ENCODE measurements at places on chromosomes 2 and 18.

DNA sequence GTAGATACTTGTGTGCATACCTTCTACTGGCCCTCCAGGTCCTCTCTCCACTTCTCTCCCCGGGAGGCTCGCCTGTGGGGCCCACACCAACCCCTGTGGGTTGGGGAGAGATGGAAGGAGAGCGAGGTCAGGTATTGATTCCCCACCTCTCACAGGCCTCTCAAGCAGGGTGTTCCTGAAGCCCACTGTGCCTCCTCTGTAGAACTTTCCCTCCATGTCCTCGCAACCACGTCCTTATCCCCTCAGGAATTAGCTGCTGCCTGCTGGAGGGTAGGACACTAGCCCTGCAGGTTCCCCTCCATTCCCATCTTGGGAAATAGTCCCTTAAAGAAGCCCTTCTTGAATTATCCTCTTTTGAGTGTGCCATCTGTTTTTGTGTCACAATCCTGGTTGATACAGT is 38.9 kb upstream of the KLF11 start:
- DNase-seq, result no peak

DNA sequence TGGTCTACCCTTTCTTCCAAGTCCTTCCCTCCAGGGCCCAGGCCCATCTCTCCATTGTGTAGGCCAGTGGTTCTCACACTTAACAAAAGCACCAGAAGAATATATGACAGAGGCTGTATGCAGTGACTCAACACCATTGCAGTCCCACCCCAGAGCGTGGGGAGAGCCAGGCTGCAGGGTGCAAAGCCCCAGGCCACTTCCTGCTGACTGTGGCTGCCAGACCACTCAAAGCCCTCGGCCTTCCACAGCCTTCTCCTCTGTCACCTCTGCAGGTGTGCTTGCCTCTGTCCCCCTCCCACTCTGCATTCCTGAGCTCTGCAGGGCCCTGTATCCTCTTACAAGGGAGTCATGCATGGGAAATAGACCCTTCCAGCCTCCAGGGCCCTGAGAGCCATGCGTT is 40.4 kb upstream of the ARHGEF4 start:
- no peak for DNase-seq

DNA sequence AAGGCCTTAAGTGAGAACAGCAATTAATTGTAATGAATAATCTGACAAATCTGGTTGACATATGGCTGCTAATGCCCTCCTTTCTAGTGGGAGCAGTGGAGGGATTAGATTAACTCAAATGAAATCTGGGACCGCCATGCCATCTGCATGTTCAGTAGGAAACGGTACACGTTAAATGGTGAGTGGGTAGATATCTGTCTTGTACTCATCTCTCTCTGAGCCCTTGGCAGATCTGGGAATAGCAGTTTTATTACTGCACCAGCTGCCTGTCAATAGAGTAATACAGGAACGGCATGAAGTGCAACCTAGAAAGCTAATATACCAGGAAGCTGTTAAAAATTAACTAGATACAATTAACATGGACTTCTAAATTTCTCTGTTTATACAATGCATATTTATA is 258.8 kb downstream of the GPD2 start:
- DNase-seq, result no peak

GRCh38 chr2:3728104-3729054 is 25.0 kb downstream of the DCDC2C start:
- DNase-seq, result no peak

- no peak for DNase-seq
Measured at GRCh38 chr2:61247204-61247812, 85.3 kb downstream of the C2orf74 start.

GRCh38 chr2:105179469-105180372 is 61.8 kb upstream of the GPR45 start:
- no peak for DNase-seq

GRCh38 chr2:230134496-230135129 is 65.9 kb upstream of the SLC16A14 start:
- DNase-seq, result no peak

Data from activated CD8-positive, alpha-beta memory T cell treated with anti-CD3 and anti-CD28 coated beads for 48 hours (primary cell).